ENCODE measurements at places on chromosomes 2 and 18.

DNA sequence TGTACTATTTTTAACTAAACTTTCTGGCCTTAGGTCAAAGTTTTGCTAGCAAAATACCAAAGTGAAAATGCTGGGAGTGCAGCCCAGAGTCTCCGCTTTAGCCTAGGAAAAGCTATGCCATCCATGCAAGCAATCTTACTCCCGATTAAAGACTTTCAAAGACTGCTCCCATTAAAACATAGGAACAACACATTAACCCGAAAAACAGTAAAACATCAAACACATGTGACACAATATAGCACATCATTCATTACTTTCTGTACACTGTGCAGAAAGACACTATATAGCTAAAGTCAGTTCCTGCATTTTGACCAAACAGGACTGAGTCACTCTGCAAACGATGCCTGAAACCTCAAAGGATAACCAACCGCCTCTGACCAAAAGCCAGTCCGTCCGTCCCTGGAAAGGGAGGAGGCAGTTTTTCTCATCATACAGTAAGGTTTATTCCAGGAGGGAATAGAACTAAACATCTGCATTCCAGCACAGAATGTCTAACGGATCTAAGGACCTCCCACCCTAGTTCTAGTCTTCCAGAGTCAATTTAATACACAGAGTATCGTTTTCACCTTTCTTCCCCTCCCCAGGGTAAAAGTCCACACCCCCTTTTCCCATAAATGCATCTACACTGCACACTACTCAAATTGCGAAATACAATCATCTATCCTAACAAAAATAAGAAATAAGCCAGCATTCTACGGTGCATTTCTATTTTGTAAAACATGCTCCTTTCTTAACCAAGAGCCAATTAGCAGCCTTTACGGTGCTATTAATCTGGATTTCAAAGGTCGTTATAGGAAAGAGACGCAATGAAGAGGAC is 1.7 kb downstream of the ROCK2 start:
- no peak for DNase-seq

- DNase-seq, result no peak
Measured at GRCh38 chr2:6080932-6081753, 389.0 kb downstream of the SOX11 start.

DNA sequence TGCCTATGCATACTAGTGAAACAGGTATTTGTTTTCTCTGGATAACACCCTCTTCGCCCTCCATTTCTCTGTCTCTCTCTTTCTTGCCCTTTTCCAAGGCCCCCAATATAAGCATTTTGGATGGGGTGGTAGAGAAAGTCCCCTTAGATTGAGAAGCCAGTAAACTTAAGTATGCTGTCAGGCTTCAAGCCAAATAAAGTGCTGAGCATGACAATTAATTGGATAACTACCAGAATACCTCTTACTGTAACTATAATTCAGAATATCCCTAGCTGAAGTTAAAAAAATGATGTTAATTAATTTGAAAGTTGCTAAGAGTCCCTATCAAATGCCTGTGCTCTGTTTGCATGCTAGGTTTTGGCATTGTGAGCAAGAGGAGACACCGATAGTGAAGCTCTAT is 324.8 kb downstream of the PARD3B start:
- no peak for DNase-seq

DNA sequence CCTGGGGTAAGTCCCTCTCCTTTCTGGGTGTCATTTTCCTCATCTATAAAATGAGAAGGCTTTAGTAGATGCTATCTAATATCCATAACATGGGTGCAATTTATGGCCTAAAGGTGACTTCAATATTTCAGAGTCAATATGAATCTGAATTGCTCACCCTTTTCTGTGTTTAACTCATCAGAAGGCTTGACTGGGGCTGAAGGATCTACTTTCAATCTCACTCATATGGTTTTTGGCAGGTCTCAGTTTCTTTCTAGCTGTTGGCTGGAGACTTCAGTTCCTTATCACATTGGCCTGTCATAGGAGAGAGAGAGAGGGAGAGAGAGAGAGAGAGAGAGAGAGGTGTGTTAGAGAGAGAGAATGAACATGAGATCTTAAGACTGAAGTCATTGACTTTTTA is 343.7 kb upstream of the MEX3C start:
- no peak for DNase-seq

- no peak for DNase-seq
Measured at GRCh38 chr18:49959176-49959575, 145.8 kb upstream of the ACAA2 start.

GRCh38 chr18:3852321-3852720 is 402.3 kb downstream of the TGIF1 start:
- DNase-seq, result no peak

- no peak for DNase-seq
Measured at GRCh38 chr18:61587865-61588264, 254.6 kb downstream of the CDH20 start.

GRCh38 chr18:9915291-9916076 is 1.7 kb downstream of the VAPA start:
- no peak for DNase-seq

DNA sequence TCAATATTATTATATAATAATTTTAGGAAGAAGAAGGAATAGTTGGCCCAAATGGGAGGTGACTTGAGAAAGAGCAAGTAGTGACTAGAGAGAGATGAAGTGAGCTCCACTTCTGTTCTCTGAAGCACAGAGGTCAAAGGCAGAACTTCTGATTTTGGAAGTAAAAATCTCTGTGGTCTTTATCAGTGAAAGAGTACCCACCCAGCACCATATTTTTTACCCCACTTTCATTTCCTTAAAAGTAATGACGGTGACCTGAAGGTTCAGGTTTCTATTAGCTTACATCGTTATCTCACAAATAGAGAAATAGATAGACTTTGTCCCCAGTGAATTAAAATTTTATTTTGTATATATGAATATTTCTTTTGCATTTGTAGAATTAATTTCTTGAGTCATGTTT is 95.3 kb downstream of the CDH7 start:
- DNase-seq, result no peak

- no peak for DNase-seq
Measured at GRCh38 chr2:67039058-67039457, 358.1 kb upstream of the ETAA1 start.

All from T-helper 22 cell (primary cell).